ENCODE measurements at places on chromosomes 3 and 15.
A peak's percentile ranks its signal among the peaks of the same experiment; 100 is the strongest.

GRCh38 chr3:5140839-5141238, 18.7 kb downstream of the ARL8B start:
- DNase-seq = no peak

DNA sequence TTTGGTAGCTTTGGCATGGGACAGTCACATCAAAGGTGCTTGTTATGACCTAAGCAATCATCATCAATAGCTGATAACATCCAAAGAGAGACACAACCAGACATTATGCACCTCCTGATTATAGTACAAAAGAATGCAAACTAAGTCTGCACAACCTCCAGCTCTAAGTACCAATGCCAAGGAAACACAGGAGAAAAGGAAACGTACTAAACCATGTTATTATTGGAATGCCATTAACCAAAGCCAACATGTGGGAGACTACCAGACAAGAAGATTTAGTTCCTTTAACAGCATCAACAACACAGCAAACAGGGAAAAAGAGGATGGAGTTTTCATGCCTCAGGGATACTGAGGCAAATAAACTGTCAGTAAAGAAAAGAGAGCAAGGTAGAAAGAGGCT, 61.4 kb downstream of the CD47 start:
- no peak for DNase-seq

DNA sequence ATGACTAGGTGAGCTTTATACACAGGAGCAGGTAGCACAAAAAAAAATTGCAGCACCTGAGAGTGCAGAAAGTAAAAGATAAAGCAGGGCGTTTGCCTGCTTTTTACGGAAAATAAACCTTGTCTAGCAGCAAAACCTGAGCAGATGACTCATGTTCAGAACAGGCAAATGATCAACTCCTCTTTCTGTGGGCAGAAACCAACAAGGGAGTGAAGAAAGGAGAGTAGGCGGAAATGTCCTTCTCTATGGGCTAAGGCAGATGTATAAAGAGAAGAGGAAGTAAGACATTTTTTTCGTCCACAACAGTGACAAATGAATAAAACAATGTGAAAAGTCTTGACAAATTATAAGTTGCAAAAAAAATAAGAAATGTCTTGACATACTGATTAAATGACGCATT, 24.5 kb upstream of the GMNC start:
- DNase-seq = no peak

- DNase-seq = no peak
Measured at GRCh38 chr3:187963677-187964385, 190.1 kb upstream of the LPP start.

- DNase-seq = no peak
Measured at GRCh38 chr3:58537412-58538301, 667 bp upstream of the ACOX2 start.

DNA sequence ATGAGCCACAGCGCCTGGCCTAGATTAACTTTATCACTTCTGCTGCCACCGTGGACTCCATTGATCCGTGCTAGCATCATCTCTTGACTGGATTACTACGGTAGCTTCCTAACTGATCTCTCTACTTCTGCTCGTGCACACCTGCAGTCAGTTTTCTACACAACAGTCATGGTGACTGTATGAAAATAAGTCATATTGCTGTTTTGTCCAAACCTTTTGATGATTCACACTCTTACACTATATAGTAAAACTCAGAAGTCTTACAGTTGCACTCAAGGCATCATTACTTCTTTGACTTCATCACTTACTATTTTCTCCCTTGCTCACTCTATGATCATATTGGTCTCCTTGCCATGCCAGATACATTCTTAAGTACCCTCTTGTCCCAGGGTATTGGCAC, 10.1 kb downstream of the PDCD6IP start:
- no peak for DNase-seq

DNA sequence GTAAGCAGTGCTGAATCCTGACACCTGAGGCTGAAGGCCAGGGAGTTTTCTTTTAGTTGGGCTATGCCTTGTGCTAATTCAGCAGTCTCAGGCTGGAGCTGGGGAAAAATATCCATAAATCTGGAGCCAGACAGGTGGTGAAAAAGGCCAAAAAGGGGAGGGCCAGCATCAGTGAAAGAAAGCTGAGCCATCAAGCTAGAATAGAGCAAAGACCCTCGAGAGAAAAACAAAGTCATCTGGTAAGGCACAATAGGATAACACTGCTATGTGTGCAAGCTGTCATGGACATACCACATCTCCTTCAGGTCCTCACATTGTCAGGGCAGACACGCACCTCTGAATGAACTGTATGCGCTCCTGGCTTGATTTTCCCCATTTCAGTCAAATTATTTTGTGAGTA, 687.9 kb downstream of the SQOR start:
- DNase-seq = no peak

- no peak for DNase-seq
Measured at GRCh38 chr3:16004812-16005211, 169.7 kb upstream of the GALNT15 start.

DNA sequence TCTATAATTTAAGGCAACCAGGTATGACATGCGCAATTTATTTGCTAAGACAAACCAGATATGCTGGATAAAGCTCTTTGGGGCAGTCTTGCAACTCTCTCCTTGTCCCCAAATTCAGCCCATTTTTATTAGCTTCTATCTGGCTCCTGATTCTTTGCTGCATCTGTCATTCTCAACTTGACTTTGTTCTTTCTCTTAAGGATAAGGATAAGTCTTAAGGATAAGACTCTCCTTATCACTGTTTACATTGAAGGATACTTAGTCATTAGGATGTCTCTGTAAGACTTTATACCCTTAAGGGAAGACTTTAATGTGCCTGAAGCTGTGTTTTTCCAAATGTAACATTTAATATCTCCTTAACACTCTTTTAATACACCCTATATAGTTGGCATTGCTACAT, 49.2 kb downstream of the ALCAM start:
- no peak for DNase-seq

DNA sequence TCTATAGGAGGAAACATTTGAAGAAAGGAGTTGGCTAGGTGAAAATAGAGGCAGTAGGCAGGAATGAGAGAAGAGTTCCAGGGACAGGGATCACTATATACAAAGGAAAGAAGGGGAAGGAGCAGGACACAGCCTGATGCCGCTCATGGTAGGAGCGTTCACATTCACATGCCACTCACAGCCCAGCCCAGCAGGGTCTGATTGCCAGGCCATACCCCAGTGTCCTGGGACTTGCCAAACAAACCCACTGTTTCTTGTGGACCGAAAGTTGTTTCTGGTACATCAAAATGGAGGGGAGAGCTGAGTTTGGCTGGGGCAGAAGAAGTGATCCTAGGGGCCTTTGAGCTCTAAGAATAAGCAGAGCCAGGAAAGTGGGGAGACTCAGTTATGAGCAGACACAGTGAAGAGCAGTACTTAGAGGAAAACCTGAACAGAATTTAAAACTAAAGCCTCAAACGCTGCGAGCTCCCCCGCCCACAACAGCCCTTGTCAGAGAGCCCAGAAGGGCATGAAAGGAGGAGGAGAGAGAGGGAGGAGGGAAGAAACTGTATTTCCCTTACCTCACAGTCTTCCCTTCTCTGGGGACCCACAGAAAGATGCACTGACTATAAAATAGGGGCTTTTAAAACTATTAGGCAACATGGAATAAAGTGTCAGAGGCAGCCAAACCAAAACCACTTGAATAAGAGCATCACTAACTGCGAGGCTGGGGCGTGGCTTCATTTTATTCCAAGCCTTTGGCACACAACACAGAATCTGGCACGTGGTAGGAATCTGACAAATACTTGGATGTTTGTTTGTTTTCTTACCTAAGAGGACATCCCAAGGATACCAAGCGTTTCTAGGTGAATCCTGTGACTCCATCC, 129.0 kb downstream of the RPL22L1 start:
- peak; percentile 82 for DNase-seq

DNA sequence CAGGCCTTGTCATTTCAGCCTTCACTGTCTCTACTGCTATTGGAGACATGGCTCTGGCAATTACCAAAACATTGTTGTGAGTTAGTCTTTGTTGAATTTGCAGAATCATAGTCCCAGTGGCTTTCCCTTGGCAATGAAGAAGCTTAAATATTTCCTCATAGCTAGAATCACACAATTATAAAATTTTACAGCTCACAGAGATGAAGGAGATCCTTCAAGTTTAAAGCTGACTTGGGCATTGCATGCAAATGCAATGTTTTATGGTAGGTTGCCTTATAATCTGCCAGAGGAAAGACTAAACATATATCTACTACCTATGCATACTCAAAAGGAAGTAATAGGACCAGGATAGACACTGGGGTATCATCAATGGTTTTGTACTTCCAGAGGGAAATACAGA, 90.9 kb downstream of the LSAMP start:
- DNase-seq = no peak

DNA sequence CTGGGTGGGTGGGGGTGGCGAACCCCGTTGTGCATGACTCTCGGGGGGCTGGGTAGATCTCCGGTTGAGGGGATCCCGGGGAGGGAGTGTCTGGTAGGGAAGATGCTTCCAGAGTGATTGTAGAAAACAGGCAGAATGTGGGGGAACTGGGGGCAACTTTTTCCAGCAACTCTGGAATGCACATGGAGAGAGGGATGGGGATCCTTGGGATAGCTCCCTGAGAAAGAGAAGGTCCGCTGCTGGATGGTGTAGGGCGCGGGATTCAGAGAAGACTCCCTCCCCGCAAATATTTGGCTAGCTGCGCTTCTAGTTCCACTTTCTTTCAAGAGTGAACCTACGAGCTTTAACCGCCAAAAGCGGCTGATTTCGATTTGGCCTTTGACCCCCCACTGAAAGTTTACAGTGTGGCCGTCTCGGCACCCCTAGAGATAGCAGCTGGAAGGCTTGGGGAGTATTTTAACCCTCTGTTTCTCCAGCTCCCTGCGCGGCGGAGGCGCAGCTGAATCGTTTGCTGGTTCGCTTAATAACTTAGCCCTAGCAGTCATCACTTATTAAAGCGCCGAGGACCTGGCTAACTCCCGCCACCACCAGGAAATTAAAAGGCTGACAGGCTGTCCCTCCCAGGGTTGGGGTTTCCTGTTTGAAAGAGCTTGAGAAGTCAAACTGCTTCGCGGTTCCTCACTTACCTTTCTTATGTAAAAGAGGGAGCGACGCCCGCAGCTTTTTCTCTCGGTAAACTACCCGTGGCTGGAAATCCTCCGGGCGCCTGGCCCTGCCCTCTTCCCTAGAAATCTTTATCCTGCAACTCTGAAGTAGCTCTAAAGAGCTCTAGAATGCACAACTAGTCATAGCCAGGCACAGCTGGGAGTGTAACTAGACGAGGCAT, 1.2 kb downstream of the PHLDB2 start:
- DNase-seq = peak; percentile 72

- no peak for DNase-seq
Measured at GRCh38 chr15:76546805-76547204, 210.2 kb downstream of the ISL2 start.

GRCh38 chr15:73781038-73781925, 28.1 kb upstream of the INSYN1 start:
- no peak for DNase-seq

- DNase-seq = no peak
Measured at GRCh38 chr3:135499426-135499825, 466.1 kb upstream of the PPP2R3A start.

DNA sequence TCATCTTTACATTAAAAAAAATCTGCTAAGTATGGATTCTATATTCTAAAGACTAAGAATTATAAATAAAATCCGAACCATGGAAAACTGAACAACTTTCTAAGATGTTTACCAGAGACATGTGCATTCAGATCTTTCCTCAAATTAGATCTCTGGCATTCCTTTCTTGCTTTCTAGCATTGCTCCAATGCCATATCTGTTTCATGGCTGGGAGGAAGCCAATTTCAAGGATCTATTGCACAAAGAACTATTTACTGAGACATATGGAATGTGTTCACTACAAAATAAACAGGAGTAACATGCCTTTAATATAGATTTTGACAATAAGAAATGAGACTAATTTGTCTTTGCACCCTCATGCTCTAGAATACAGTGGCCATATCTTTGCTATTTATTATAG, 45.1 kb upstream of the NANOGP8 start:
- no peak for DNase-seq

- no peak for DNase-seq
Measured at GRCh38 chr3:126982126-126982470, 817 bp upstream of the PLXNA1 start.
